Sigmoid colon (tissue), 7 donors: ENCODE measurements at places on chromosomes 11 and 22. TPM values are rescaled to one million over a fixed set of nuclear protein-coding genes. Genes with fewer than 3 reads are reported as not detected.

OR8K3 gene
- total RNA-seq = not detected

APOL4 gene
- 14.0 TPM for total RNA-seq

OR8G1 gene
- not detected for total RNA-seq

PRG2 gene
- total RNA-seq = not detected

KDM4D gene
- 0.55 TPM for total RNA-seq

UPK2 gene
- total RNA-seq = not detected

SYT12 gene
- not detected for total RNA-seq

SLC37A2 gene
- total RNA-seq = 10.3 TPM

GGTLC3 gene
- total RNA-seq = not detected

VSIG2 gene
- 3.0 TPM for total RNA-seq

DUSP8 gene
- total RNA-seq = 2.7 TPM

JHY gene
- 6.3 TPM for total RNA-seq

CCDC88B gene
- total RNA-seq = 3.9 TPM

FGF19 gene
- not detected for total RNA-seq

HIRA gene
- 11.8 TPM for total RNA-seq
